A375 (cell line): ENCODE measurements at places on chromosomes 3 and 15. TPM values are rescaled to one million over a fixed set of nuclear protein-coding genes. Genes with fewer than 3 reads are reported as not detected.

Gene MRPL3
- 189 and 200 TPM in 2 replicates for total RNA-seq

Gene CACNA1D
- 1.6 and 4.3 TPM in 2 replicates for total RNA-seq

Gene NOP10
- 103 and 165 TPM in 2 replicates for total RNA-seq

Gene ZNF502
- total RNA-seq: 1.1 and 3.0 TPM in 2 replicates

Gene TIMP4
- not detected in 2 replicates for total RNA-seq

Gene NPRL2
- 39.1 and 43.1 TPM in 2 replicates for total RNA-seq

Gene FRMD5
- 10.7 and 14.9 TPM in 2 replicates for total RNA-seq

Gene PGBD4
- total RNA-seq: 2.3 TPM in 2 replicates

Gene GOLGA6L7
- not detected in 2 replicates for total RNA-seq

Gene TMED3
- total RNA-seq: 85.6 and 97.5 TPM in 2 replicates

Gene FBXL22
- total RNA-seq: 0.34 TPM in 2 replicates
